ENCODE measurements at places on chromosomes 16 and 17.

- no peak for DNase-seq
Measured at GRCh38 chr17:50360486-50361115, 12.4 kb downstream of the MRPL27 start.

GRCh38 chr16:69693916-69694315 lies 32.4 kb downstream of the NQO1 start:
- no peak for DNase-seq

DNA sequence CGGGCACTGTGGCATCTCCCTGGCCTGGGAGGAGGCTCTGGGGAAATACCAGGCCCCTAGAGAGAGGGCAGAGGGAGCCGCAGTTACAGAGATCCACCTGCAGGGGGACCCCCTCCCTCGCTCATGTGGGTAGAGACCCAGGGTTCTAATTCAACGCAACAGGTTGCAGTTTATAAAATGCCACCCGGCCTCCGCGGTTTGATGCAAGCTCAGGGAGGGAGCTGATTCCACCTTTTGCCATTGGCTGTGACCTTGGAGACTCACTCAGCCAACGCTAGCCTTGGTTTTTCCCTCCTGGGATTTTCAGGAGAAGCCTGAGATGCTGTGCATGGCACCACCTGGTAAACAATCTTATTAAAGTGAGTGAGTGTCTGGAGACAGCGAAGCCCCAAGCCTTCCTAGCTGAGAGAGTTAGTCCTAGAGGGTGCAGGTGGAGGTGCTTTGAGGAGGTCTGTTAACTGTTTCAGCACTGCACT lies 12.1 kb downstream of the TTLL6 start:
- DNase-seq = peak; percentile 75

- DNase-seq = no peak
Measured at GRCh38 chr17:55720919-55721836, 1.5 kb downstream of the TMEM100 start.

DNA sequence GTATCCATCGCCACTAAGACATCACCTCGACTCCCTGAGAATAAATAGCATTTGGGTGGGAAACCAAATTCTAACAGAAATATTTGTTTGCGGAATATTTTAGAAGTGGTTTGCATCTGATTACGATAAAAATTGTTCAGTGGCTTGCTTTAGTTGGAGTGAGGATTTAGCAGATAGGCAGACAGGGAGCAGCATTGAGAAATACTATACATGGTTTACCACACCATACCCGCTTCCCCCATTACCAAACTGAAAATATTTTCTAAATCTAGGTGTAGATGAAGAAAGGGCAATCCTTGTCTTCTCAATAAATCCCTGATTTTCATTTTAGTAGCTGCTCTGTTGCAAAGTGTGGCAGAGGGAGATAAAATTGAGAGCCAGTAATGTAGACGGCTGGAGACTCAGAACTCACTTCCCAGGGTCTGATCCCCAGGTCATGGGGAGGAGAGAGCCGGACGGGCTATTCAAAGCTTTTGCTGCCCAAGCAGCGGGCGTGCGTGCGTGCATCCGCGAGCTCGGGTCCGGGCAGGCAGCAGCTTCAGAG lies 808 bp upstream of the BAHCC1 start:
- no peak for DNase-seq

DNA sequence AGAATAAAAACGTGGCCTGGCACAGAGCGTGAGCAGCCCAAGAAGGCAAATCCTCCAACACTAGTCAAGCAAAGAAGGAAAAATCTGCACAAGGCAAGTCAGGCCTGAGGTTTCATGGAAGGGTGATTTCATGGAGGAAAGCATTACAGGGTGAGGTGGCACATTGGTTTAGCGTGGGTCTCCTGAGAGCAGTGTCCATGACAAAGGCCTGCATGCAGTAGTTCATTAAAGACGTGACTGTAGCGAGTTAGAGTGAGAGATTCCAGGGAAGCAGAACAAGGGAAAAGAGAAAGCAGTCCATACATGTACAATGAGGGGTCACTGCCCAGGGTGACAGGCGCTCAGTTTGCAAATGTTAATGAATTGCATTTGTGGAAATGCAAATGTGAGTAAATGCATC lies 285.0 kb upstream of the ERCC4 start:
- DNase-seq = no peak

- DNase-seq = peak; percentile 72
Measured at GRCh38 chr16:67842509-67843342, 606 bp downstream of the THAP11 start.

DNA sequence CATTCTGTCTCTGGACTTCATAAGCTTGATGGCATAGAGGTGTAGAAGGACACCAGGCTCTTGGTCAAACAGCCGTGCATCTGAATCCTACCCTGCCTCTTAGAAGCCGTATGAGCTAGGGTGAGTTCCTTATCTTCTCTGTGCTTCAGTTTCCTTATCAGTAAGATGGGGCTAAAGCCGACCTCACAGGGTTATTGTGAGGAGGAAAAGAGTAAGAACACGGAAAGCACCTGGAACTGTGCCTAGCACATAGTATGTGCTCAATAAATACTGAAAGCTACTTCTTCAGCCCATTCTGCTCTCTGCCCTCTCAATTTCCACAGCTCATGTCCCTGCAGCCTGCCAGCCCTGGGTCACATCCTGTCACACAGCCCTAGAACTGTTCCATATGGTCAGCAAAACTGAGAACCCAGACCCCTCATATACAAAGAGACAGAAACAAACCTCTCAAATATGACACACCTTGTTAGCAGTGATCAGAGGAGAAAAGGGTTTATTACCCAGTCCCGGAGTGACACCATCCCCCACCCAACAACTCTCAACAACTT lies 17.0 kb upstream of the UBTF start:
- DNase-seq = no peak

DNA sequence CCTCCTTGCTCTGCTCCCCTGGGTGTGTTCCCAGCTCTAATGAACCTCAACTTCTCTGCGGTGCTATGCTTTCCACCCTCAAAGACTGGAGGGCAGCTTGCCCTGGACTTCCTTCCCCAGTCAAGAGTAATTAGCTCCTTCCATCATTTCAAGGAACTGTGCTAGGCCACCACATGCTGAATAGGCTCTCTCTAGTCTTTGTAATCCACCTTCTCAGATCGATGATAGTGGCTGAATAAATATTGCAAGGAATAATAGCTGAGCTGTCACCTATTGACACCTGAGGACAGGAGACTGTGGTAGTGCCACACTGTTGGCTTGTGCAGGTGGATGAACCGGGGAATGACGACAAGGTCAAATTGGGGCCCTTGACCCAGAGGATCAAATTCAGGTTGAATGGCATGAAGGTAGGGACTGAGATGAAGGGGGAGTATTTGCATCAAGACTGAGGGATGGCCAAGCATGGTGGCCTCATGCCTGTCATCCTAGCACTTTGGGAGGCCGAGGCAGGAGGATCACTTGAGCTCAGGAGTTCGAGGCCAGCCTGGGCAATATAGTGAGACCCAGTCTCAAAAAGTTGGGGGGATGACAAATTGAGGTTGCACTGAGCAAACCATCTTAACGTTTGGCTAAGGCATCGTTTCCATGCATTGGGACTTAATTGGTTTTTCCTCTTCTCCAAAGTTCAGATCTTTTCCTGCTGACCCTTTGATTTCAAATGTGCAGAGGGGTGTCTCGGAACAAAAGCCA lies 18.8 kb upstream of the SLC5A11 start:
- no peak for DNase-seq

DNA sequence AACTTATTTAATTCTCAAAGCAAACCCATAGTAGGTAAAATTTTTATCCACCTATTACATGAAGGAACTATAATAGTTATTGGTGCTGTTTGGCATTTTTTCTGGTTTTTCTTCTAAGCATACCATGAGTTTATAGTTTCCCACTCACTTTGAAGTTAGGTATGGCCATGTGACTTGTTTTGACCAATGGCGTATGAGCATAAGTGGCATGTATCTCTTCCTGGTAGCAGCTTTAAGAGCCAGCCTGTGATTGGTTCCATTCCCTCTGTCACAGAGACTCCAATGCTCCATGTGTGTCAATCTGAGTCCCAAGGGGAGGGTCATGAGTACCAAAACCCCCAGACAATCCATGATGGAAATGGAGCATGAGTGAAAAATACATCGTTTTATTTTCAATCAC lies 282.9 kb upstream of the N4BP1 start:
- no peak for DNase-seq

DNA sequence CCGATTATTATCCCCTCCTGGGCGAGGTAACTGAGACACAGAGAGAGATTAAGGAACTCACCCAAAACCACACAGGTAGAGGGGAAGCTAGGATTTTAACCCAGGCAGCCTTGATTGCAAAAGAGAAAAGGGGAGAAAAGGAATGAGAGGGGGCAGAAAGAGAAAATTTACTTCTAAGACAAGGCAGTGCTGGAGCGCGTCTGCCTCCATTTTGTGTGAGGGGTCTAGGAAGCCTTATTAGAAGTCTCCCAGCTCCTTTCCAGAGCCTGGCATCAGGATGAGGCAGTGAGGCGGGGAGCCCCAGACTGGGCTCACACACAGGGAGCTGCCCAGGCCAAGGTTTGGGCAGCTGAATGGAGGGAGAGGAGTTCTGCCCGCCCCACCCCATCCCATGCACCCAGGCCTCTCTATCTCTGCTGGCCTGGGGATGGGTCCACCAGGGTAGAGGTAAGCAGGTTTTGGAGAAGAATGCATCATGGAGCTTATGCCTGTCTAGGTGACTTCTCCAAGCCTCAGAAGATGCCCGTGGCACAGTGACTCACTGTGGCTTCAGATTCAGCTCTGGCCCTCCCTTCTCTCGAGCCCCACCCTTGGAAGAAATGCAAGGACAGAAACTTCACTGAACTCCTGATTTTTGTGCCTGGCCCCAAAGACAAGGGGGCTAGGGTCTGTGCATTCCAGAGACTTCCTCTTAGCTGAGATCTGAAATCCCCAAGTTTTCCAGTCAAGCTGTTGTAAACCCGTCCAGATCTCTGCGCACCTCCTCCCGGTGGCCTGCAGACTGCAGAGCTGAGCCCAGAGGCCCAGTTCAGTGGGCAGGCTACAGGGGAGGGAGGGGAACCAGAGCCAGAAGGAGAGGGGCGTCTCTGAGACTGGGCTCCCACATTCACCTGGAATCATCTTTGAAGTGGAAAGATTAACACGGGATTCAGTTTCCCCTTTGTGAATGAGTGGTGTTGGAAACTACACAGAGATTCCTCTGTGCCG lies 95.1 kb upstream of the CDH5 start:
- DNase-seq = no peak

GRCh38 chr17:40333781-40334448 lies 24.9 kb downstream of the RARA start:
- DNase-seq = no peak

DNA sequence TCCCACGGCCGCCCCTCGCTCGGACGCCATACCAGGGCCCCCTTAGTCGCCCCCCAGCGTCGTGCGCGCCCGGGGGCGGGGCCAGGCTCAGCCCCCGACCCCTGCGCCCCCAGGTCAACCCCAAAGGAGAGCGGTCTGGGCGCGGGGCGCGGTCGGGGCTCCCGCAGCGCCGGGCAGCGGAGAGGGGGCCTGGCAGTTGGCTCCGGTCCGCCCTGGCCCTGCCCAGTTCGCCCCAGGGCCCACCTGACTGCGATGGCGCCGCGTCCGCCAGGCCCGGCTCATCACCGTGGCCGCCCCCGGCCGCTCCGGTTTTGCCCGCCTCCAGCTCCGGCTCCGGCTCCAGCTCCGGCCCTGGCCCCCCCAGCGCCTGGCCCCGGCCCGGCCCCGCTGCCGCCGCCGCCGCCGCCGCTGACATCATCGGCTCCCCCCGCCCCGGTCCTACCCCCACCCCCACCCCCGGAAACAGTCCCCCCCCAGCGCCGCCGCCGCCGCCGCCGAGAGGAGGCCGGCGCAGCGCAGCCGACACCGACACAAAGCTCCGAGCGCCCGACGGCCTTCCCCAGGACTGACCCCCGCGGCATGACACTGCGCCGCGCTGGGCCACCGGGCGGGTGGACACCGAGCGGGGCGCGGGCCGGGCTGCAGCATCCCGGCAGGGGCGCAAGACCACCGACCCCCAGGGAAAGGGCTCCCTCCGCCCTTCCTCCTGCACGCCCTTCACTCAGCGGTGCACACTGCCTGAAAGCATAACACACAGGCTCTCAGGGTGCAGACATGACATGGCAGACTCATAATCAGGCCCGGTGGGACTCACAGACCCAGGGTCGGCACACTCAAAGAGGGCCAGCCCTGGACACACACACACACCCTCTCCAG lies at the start of gene ZBTB4:
ZBTB4 (minus strand) TSS at position 419 of the 876 bp plus-strand sequence. CDS start 12,830 bp downstream, outside the sequence.
- peak; percentile 56 for DNase-seq

DNA sequence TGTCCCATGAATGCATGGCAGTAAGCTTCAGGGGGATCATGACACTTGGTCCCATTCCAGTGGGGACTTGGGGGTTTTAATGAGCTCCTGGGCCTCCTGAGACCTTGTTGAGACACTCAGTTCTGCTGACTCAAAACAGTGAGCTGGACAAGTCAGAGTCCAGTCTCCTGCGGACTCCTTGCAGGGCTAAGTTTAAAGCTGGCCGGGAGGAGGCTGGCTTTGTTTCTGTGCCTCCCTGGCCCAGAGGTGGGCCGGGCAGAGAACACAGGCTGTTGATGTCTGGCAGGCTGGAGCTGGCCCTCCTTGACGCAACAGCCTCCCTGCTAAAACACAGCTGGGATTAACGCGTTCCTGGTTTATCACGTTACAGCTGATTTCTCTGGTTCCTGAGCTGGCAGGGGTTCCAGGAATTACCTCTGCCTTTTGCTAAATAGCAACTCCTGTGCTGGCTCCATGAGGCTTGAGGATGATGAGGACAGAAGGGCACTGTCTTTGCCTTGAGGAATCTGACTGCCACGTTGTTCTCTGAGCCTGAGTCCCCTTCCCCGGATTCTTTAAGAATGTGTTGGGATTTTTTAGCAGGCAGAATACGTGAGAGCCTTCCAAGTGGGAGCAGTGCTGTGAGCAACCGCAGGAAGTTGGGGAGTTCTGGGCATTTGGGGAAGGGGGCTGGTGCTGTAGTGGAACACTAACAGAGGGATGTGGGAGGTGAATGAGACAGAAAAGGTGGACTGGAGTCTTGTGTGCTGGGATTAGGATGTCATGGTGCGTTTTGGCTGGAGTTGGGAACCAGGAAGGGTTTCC lies 2.0 kb downstream of the GPT2 start:
- no peak for DNase-seq

DNA sequence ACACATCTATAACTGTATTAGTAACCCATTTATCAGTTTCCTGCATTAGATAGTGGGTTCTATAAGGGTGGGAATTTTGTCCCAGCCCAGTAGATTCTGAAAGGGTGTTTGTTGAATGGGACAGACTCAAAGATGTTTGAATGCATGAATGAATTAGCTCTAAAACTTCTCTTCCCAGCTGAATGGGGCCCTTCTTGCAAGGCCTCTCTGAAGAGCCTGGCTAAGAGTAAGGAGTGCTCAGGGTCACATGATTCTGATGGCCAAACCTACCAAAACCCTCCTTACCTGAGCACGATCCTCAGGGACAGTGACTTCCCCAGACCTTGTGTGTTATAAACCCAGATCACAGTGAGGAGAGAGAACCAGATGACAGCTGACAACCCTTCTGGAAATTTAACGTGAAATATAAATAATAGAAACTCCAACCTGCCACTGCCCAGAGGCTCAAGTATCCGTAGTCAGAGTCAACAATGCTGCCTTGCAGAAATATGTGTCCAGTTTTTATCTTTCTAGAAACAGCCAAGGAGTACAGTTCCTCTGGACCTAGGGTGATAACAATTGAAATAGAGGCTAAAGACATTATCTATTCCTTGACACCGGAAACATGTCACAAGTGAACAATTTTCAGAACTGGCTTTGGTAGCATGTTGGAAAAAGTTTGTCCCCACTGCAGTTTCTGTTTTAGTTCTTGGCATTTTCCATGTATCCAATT lies 268.9 kb upstream of the MAF start:
- DNase-seq = no peak

GRCh38 chr16:9311303-9311954 lies 220.0 kb downstream of the HAPSTR1 start:
- no peak for DNase-seq

Data from T47D (cell line).